ENCODE measurements at places on chromosomes 4 and X.

DNA sequence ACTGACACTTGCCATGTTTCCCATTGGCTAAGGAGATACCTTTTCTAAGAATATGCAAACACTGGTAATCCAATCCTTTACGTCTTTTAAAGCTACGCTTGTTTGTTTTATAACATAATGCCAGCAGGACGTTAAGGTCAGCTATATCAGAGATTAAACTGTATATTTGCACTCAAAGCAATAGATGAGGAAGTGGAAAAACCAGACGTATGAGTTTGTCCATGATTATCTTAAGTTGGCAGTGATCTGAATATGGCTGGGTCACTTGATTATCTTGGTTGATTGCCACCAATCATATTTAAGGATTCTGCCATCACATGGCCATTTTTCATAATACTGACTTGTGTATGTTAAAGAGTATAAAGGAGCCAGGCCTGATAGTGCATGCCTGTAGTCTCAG is 19.4 kb downstream of the TMSB4X start:
- DNase-seq, result no peak

DNA sequence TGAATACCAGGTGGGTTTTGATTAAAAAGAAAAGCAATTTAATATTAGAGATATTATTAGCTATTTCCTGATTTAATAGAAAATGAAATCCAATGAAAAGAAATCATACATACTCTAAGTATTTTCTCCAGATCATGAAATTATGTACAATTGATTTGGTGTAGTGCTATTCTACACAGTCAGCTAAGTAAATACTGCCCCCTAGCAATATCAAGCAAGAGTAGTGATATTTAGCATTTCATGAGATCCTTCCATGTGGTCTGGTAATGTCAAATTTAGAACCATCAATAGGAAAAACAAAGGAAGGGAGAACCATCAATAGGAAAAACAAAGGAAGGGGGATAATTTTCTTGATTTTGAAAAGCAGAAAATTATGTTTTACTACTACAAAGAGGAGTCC is 114.6 kb downstream of the TBCK start:
- peak; percentile 6 for DNase-seq

DNA sequence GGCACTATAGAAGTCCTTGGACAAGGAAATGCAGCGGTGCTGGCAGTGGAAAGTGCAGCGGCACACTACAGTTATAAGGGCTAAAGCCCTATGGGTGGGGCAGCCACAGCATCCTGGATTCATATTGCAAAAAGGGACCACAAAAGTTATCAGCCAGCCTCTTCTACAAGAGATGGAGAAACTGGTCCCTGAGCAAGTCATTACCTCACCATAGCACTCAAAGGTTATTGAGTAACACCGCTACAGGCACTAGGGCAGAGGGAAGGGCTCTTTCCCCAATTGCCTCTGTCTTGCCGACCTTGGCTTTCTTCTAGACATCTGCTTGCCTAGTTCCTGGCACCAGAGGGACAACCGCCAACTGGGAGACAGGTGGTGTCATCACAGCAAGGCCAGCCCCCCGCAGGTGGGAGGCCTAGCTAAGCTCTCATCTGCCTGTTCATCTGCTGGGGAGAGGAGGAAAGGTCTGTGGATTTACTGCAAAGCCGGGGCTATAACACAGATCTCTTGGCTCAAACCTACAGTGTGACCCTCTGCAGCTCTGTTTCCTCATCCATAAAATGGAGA is 600.0 kb downstream of the BCOR start:
- DNase-seq, result no peak

GRCh38 chrX:96906741-96907140 is 23.0 kb downstream of the RPA4 start:
- no peak for DNase-seq

GRCh38 chrX:131675596-131676194 is 131.8 kb downstream of the OR13H1 start:
- DNase-seq, result peak; percentile 71

DNA sequence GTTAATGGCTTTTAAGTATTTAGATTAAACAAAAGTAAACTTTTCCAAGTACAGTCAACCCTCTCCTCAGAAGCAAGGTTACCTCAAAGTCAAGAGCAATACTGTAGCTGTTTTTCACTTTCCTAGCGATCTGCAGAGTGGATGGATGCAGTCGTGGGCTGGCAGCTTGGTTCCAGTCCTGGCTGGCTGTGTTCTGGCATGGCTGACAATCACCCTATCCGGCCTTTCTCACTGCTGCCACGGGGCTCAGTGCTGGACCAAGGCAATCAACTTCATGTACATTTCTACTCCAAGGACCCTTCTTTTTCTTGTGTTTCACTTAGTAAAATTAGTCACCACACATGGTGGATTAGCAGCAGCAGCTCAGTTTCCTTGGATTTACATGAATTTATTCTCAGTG is 208.3 kb downstream of the GABRB1 start:
- DNase-seq, result no peak

- DNase-seq, result no peak
Measured at GRCh38 chr4:45693746-45694145, 430.1 kb downstream of the GABRG1 start.

DNA sequence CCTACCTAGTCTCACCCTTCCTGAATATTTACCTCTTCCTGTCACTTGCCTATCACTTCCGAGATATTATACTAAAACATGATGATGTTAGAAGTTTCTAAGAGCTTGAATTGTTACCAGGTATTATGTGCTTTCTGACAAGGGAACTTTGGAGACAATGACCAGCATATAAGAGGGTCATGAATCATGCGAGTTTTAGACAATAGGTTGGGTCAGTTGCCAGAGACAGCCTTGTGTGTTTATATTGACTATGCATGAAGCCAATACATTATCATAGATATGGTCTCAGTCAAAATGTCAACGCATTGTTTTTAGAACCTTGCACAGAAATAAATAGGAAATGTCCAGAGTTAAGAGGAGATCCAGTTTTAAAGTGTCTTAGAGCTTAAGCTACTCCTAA is 116.8 kb downstream of the KLHL4 start:
- DNase-seq, result no peak

GRCh38 chr4:1579001-1579900 is 104.9 kb downstream of the FAM53A start:
- DNase-seq, result peak; percentile 73

- DNase-seq, result no peak
Measured at GRCh38 chr4:101699441-101700124, 90.9 kb upstream of the BANK1 start.

DNA sequence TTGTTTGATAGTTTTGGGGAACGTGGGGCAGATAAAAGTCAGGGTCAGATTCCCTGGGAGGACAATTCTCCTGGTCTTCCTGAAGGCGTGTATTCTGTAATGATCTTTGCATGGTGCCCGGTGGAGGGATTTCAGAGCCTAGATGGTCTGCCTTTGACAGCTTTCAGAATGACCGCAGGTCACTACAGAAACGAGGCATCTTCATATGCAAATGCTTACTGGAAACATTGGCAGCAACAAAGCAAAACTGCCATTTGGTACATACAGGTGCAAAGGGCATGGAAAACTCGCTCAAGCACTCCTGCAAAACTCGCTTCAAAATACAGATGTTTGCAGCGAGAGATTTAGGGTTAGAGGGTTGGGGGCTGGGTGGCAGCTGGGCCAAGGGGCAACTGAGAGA is 8.8 kb downstream of the C4orf50 start:
- DNase-seq, result no peak

DNA sequence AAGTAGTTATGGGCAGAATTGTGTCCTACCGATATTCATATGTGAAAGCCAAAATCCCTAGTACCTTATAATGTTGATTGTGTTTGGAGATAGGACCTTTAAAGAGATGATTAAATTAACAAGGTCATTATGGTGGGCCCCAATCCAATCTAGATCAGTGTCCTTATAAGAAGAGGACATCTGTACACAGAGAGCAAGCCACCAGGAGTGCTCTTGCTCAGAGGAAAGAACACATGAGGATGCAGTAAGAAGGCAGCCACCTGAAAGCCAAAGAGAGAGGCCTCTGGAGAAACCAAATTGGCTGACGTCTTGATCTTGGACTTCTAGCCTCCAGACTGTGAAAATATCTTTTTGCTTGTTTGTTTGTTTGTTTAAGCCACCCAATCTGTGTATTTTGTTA is 1290.8 kb upstream of the PABPC4L start:
- DNase-seq, result no peak

- no peak for DNase-seq
Measured at GRCh38 chr4:19657856-19658255, 593.8 kb upstream of the SLIT2 start.

DNA sequence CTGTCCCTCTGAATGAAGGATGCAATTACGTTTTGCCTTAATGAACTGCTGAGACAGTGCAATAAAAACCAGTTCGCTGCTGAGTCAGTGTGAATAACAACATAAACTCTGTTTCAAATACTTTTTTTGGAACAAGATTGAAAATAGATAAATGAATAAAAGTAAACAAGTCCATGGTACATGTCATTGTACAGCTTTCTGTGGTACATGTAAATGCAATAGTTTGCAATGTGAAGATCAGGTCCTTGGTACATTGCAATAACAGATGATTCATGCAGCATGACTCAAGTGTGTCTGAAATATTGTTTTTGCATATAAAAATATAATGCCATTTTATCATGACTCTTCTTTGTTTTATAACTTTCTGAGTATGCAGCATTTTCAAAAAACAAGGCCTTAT is 193.4 kb upstream of the PACRGL start:
- no peak for DNase-seq

DNA sequence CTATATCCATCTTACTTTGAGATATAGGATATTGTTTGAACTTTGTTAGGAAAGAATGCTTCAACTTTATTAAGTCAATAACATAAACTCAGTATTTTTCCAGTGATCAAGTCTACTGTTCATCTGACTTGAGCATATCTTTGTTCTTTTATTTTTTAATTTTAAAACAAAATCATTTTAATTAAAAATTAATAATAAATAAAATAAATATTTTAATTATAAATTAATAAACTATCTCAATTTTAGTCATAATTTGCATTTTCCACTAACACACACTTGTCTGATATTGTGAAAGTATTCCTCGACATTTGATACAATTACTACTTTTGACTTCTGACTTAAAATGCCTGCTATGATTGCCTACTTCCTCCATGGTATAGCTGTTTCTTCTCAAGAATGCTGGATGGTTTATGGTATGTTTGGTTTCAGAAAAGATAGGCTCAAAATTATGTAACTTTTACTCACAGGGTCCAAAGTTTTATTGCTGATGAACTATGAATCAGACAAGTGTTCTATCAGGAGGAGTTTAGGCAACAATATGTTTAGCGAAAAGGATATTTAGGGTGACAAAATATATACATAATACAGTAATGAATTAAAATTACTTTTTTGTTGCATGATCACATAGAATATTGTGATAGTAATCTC is 1132.3 kb upstream of the PCDH10 start:
- DNase-seq, result no peak

- no peak for DNase-seq
Measured at GRCh38 chr4:37443137-37443536, 198.6 kb downstream of the NWD2 start.

- DNase-seq, result no peak
Measured at GRCh38 chrX:123230798-123231197, 46.7 kb downstream of the GRIA3 start.

DNA sequence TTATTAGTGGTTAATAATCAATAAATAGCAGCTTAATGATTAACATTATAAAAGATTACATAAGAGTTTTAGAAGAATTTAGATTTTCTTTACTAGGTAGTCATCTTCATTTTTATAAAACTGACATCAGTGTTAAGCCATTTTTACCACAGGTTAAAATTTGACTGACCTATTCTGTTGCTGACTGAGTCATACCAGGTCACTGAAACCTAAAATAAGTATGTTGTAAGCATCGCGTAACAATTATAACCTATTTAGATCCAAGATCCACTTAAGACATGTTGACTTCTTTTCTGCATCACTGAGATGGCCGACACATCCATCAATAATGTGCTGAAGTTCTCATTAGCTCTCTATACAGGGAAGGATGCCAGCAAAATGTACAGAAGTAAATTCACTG is 36.7 kb downstream of the ARX start:
- no peak for DNase-seq

GRCh38 chr4:169096221-169096620 is 86.2 kb upstream of the CBR4 start:
- no peak for DNase-seq

DNA sequence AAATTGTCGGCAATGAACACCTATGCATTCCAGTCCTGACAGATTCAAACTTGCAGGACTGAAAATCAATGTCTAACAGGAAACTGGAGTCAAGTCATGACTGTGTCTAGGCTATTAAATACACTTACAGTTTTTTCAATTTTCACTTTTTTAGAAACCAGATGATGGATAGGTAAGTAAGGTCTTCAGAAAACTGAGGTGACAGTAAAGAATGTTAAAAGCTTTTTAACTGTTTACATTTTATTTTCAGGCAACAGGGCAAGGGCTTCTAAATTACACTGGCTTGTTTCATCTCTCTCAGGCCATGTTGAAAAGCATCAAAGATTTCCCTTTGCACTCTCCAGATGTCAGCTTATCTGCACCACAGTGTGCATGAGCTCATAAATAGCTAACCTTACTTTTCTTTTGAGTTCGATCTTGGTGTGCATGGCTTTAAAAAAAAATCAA is 65.2 kb downstream of the SEC24D start:
- DNase-seq, result no peak

DNA sequence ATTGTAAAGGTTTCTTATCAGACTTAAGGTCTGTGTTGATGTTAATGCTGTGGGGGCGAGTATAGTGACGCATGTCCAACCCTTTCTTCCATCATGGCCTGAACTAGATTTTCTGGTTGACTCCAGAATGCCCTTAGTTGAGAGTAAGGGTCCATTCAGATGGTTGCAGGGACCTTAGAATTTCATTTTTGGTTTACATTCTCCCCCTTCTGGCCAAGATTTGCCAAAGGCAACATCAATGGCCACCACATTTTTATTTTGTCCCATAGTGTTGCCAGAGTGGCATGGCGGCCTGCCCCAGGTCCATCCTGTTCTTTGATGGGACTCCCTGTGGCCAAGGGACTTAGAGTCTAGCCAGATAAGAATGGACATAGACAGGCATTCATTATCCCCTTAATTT is 368.5 kb downstream of the GPM6A start:
- no peak for DNase-seq

DNA sequence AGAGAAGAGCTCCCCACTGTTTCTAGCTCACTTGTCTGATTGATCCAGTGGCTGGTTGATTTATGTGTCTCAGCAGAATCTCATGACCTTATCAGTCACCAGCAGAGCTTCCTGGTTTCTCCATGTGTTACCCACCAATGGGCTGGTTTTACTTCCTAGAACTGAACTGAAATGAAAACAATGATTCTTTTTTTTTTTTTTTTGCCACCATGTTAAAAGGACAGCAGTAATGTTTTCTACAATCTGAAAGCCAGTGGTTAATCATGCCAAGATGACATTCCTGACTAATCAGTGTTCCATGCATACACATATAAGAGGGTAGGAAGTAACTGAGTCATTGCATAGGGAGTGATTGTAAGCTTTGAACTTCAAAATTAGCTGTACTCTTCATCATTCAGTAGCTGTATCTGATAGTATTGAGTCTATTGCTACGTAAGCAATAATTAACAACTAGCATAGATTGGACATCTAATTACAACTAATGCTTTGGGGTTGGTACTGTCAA is 67.7 kb downstream of the SLC4A4 start:
- DNase-seq, result no peak

- DNase-seq, result no peak
Measured at GRCh38 chrX:11535156-11535919, 130.4 kb downstream of the ARHGAP6 start.

- no peak for DNase-seq
Measured at GRCh38 chrX:141341341-141341740, 99.0 kb upstream of the SPANXC start.

GRCh38 chrX:140172401-140172800 is 207.1 kb upstream of the CXorf66 start:
- no peak for DNase-seq
